ENCODE measurements at places on chromosomes 7 and 10. TPM values are rescaled to one million over a fixed set of nuclear protein-coding genes. Genes with fewer than 3 reads are reported as not detected.

MSMB gene
- not detected for total RNA-seq

- DNase-seq: no peak
Measured at GRCh38 chr10:110034596-110034995, 26.8 kb downstream of the ADD3 start.

GRCh38 chr7:104967595-104967994 is 46.4 kb upstream of the KMT2E start:
- DNase-seq: no peak

DNA sequence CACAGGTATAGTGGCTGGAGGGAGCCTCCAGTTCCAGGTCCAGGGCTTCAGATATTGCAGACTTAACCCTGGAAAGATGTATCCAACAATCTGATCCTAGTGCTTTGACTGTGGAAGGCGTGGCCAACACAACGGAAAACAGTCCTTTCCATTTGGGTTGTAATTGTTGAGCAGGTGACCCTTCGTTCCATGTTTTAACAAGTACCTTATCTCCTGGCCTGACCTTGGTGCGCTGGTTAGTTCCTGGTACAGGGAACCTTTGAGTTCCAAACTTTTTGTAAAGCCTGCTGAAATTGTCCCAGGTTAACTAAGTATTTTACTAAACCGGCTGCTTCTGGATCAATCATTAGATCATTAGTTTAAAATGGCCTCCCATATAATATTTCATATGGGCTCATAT is 23.9 kb upstream of the GIMAP6 start:
- DNase-seq: no peak

- no peak for DNase-seq
Measured at GRCh38 chr7:115816318-115816974, 214.1 kb downstream of the TFEC start.

- peak; percentile 61 for DNase-seq
Measured at GRCh38 chr7:158272091-158272490, 315.5 kb downstream of the PTPRN2 start.

- DNase-seq: no peak
Measured at GRCh38 chr10:68561865-68562649, 1.9 kb downstream of the TET1 start.

GRCh38 chr10:88920198-88920597 is 32.4 kb downstream of the ACTA2 start:
- no peak for DNase-seq

GNGT1 gene
- total RNA-seq: not detected

MMP21 gene
- total RNA-seq: not detected

DNA sequence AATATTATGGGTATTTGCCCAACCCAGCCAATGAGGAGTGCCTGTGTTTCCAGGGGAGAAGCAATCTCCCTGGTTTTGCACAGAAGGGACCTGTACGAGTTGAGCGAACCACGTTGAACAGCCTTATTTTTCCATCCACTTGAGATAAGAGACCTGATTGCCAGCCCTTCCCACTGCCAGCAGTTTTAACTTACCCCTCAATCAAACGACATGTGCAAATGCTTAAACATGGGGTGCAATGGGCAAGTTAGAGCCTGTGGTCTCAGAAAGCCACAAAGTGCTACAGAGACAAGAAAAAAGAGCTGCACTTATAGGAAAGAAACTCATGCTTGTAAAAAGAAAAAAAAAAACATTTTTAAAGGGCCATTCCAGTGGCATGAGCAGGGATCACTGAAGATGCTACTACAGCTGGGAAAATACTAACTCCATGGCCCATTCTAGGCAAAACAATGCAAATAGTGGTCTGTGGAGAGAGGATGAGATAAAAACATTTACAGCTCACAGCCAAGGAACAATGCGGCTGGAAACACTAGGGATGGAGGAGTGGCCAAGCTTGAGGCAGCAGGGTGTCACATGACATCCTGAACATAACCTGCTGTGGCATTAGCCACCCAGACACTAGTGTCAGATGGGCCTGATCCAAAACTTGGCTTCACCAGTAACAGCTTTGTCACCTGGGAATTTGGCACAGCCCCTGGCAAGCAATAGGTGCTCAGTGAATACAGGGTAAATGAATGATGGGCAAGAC is 162.8 kb downstream of the ELMO1 start:
- DNase-seq: no peak

DNA sequence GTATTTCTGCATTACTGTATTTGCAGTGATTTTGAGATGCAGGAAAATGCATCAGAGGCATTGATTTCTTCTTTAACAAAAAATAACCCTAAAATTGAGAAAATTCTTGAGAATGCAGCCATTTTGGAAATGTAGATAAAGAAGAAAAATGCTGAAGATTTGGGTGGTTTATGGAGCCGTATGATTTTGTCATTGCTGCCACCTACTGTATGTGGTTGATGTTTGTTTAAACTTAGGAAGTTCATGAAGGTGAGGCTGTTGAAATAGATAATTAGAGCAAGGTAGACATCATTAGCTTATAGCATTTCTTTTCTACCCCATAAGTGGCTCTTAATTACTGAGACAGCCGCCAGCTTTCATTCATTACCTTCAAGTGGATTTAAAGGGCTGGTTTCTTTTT is 92.1 kb upstream of the SAMD8 start:
- no peak for DNase-seq

GRCh38 chr10:88594482-88594881 is 7.9 kb downstream of the LIPJ start:
- no peak for DNase-seq

GRCh38 chr10:32057036-32057372 is 779 bp upstream of the KIF5B start:
- DNase-seq: no peak

DNA sequence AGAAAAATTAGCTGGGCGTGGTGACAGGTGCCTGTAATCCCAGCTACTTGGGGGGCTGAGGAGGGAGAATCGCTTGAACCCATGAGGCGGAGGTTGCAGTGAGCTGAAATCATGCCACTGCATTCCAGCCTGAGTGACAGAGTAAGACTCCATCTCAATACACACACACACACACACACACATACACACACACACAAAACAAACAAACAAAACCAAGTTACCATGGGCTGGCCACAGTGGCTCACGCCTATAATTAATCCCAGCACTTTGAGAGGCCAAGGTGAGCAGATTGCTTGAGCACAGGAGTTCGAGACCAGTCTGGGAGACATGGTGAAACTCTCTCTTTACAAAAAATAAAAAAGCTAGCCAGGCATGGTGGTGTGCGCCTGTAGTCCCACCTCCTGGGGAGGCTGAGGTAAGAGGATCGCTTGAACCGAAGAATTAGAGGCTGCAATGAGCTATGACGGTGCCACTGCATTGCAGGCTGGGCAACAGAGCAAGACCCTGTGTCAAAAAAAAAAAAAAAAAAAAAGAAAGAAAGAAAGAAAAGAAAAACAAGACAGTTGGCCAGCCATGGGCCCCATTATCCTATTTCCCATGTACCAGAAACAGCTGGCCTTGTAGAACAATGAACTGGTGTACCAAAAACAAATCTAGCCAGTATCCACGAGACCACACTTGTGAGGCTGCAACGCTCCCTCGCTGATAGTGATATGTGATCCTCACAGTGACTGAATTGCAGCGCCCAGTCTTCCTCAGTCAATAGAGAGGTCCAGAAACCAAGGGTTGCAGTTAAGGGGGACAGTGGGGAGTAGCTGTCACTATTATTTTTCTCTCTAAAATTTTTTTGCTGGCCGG is 6.6 kb upstream of the AGFG2 start:
- no peak for DNase-seq

RBM20 gene
- total RNA-seq: 105 TPM

CPA4 gene
- total RNA-seq: 0.16 TPM

GRCh38 chr7:73668103-73668885 is 663 bp downstream of the VPS37D start:
- no peak for DNase-seq
